GF-D8 (cell line): ENCODE measurements at places on chromosomes 5 and 9.

GRCh38 chr5:40494631-40495236, 185.0 kb upstream of the PTGER4 start:
- no peak for DNase-seq

DNA sequence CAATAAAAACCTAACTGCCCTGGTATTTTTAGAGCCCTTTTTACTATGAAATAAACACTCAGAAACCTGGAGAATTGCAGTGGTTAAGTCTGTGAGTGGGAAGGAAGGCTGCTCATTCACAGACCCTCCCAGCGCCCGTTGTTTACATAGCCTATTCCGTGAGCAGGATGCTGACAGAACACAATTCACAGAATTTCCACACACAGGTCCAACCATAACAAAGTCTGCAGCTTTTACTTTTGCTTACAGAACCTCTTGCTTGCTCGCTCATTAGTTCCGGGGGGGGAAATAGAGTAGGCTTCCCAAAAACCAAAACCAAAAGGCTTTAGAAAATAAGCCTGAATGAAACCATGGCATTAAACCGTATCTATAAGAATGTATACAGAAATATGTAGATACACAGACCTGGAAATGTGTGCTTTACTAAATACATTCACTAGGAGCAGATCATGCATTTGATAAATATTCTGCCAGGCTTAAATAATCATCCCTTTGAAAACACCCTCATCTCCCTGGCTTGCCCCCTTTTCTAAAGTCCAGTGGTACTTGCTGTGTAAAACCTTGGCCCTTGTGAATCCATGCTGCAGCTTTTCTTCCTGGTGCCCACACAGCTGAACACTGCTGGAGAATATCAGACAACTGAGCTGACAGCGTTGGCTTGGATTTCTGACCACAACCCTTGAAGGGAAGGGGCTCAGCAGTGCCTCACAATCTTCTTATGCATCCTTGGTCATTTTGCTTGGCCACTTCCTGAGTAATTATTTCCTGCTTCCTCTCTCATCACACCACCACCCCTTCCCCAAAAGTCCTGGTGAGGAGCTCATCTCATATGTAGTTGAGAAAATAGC, 128.0 kb downstream of the FANCC start:
- DNase-seq = peak; percentile 10

- no peak for DNase-seq
These were observed 351.0 kb downstream of the ARRDC3 start for GRCh38 chr5:91032125-91032524.

DNA sequence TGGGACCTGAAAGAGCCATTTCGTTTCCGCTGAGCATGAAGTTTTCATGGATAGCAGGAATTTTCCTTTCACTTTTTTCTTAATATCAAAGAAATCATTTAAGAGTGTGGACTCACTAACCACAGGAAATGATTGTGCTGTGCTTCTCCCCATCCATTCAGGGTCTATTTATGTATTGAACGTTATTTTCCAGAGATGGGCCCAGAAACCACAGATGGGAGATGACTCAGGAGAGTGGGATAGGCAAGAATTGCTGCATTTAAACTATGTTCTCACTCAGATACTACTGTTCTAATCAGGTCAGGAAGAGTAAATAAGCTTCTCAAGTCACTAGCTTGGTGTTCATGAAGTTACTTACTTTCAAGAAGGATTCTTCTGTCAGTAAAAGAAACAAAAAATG, 763.8 kb downstream of the DTWD2 start:
- no peak for DNase-seq

- DNase-seq = no peak
These were observed 141.4 kb downstream of the TMEM38B start for GRCh38 chr9:105835721-105836120.

GRCh38 chr9:112754578-112754977, 4.0 kb downstream of the SNX30 start:
- no peak for DNase-seq

- DNase-seq = no peak
These were observed 49.9 kb downstream of the LRRTM2 start for GRCh38 chr5:138824924-138825863.

DNA sequence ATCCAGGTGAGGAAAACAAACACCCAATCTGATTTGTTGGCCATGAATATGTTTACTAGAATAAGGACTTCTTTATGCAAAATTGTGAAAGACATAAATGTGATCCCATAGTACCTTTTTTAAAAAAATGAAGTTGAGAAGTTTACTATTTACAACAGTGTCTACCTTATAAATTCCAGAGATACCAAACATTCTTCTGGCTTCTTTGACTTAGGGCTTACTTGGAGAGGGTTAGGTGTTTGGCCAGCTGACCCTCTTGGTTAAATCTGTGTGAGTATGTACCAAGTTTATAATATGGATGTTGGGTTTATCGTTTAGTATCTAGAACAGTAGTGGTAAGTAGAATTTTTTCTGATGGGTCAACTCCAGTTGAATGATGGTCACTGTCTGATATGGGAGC, 212.3 kb downstream of the DOCK8 start:
- no peak for DNase-seq

GRCh38 chr9:104301755-104302154, 202.3 kb upstream of the OR13F1 start:
- DNase-seq = no peak
